ENCODE measurements at places on chromosomes 13 and 19. TPM values are rescaled to one million over a fixed set of nuclear protein-coding genes. Genes with fewer than 3 reads are reported as not detected.

The OR10H1 gene
- not detected for polyA plus RNA-seq

- no peak for DNase-seq
These were observed 3.6 kb downstream of the SIGLEC11 start for GRCh38 chr19:49957262-49957915.

The SHANK1 gene
- polyA plus RNA-seq = 38.7 TPM

The S1PR5 gene
- 1.2 TPM for polyA plus RNA-seq
